ENCODE measurements at places on chromosomes 11 and 22. TPM values are rescaled to one million over a fixed set of nuclear protein-coding genes. Genes with fewer than 3 reads are reported as not detected.
A peak's percentile ranks its signal among the peaks of the same experiment; 100 is the strongest.

Gene SGSM1
- total RNA-seq: 4.7 TPM

GRCh38 chr11:79159657-79160450 lies 281.0 kb downstream of the TENM4 start:
- no peak for DNase-seq
- H3K27ac ChIP-seq: no peak overlapping the region
- no peak overlapping the region for H3K4me3 ChIP-seq
- H3K4me1 ChIP-seq: no peaks in the 10 kb centered on the region

DNA sequence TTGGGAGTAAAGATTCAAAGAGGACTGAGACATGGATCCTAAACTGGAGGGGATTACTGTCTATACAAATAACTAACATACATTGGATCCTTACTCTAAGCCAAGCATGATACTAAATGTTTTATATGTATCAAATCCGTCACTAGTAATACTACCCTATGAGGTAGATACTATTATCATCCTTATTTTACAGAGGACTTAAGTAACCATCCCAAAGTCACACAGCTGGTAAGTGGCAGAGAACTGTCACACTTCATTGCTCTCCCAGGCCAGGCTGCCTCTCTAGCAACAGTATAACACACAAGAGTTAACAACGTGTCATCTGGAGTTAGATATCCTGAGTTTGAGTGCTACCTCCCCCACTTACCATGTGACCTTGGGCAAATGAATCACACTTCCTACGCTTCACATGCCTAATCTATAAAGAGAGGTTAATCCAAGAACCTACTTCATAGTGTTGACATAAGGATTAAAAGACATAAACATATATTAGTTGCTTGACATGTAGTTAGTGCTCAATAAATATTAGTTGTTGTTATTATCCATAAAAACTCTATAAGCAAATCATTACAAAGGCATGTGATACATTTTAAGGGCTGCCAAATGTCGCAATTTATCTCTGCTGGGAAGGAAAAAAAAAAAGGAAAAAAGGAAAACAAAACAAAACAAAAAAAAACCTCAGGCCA lies 33.8 kb upstream of the SPON1 start:
- peaks cover 7% of the 10 kb centered on the region for H3K4me1 ChIP-seq
- H3K27ac ChIP-seq: peak overlapping the region; percentile 73
- H3K4me3 ChIP-seq: no peak overlapping the region

DNA sequence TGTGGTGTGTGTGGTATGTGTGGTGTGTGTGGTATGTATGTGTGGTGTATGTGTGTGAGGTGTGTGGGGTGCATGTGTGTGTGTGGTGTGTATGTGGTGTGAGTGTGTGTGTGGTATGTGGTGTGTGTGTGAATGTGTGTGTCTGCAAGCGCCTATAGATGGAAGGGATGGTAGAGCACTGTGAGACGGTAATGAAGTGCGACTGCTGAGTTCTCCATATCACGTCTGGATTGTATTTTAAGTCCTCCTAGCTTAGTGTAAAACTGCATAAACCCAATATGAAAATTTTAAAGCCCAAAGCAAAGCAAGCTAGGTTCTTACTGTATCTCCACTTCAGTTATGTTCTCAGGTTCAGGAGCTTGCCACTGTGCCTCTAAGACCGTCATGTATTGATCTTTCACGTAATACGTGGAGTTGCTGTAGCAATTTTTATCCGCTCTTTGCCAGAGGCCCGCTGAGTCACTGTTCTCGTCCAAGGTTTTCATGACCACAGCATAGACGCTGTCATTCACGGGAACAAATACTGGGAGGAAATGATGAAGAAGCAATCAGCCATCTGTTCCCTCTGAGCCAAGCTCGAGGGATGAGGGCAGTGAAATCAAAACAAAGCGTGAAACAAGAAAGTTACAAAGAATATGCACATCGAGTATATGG lies 5.5 kb downstream of the PLET1 start:
- no peak overlapping the region for H3K27ac ChIP-seq
- H3K36me3 ChIP-seq: no peaks in the 10 kb centered on the region
- no peaks in the 10 kb centered on the region for H3K4me1 ChIP-seq
- no peak overlapping the region for H3K4me3 ChIP-seq
- no peaks in the 10 kb centered on the region for H3K27me3 ChIP-seq
- DNase-seq: no peak

GRCh38 chr22:31377612-31378011 lies 21.8 kb upstream of the DRG1 start:
- H3K27ac ChIP-seq: no peak overlapping the region

DNA sequence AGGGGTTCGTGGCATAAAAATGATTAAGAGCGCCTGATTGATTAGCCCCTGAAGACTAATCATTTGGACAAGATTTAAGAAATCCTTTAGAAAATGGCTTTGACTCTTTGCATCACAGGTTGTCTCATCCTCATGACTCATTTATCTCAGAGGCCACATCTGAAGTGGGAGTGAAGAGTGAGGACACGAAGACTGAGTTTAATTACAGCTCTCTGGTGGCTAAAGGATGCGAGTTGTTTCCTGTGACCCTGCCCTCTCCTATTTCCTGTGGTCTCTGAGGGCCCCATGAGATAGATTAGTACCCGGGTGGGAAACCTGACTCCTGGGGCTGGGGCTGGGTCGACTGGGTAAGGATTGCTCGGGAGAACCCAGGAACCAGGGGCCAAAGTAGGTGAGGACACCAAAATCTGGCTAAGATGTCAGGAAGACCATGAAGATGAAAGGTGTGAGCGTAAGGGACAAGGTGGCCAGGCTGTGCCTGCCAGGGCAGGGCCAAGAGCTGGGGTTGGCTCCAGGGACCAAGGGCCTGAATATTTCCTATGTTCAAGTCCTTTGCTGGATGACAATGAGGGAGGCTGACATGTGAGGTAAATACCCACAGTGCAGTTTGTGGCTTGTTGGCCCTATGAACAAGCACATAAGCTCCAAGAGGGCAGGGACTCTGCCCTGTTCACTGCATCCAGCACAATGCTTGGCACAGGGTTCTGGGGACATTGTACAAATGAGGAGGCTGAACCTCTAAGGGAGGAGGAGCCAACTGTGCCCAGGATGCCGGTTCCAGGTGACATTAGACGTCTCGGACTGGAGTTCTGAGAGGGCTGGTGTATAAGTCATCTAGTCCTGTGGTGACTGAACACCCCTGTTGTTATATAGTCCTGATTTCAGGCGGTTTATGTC lies 3.6 kb downstream of the OTOG start:
- no peaks in the 10 kb centered on the region for H3K36me3 ChIP-seq
- no peaks in the 10 kb centered on the region for H3K4me1 ChIP-seq
- no peak overlapping the region for H3K4me3 ChIP-seq
- no peak overlapping the region for H3K27ac ChIP-seq

Gene OR2D2
- 0.60 TPM for total RNA-seq
